ENCODE measurements at places on chromosomes 6 and 20. TPM values are rescaled to one million over a fixed set of nuclear protein-coding genes. Genes with fewer than 3 reads are reported as not detected.

- H3K27me3 ChIP-seq = no peaks in the 10 kb centered on the region
- DNase-seq = no peak
- no peak overlapping the region for H3K27ac ChIP-seq
- H3K36me3 ChIP-seq = no peaks in the 10 kb centered on the region
- no peak overlapping the region for H3K4me3 ChIP-seq
- H3K4me1 ChIP-seq = no peaks in the 10 kb centered on the region
Measured at GRCh38 chr6:27168586-27169443, 78.7 kb upstream of the PRSS16 start.

DNA sequence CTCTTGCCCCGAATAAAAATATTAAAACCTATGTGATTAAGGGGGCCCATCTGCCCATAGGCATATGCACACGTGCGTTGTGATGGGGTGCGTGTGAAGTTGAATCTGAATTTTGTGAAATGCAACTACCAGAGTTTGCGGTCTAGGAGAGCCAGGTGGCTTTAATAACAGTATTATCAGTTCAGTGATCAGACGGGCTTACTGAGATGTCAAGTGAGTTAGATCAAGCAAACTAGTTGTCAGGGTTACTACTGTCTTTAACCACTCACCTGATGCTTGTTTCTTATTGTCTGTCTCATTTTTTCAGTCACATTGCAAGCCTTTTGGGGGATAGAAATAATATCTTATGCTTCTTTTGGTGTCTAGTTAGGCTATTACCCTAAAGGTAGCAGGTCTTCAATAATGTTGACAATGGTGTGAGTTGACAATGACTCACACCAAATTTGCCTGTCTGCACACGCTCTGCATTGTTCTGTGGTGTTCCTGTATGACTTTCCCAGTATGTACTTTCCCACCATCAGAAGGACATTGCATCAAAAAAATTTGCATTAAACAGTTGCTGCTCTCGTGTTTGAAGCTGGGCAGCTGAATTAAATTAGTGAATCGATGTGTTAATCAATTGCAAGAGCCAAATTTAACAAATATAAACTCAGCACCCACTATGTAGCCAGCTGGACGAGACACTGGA, 103.1 kb upstream of the NAA20 start:
- no peak for DNase-seq
- H3K27me3 ChIP-seq = peaks cover 13% of the 10 kb centered on the region
- no peak overlapping the region for H3K4me3 ChIP-seq

GPR31 gene
- not detected for total RNA-seq

THBD gene
- not detected for total RNA-seq

DNA sequence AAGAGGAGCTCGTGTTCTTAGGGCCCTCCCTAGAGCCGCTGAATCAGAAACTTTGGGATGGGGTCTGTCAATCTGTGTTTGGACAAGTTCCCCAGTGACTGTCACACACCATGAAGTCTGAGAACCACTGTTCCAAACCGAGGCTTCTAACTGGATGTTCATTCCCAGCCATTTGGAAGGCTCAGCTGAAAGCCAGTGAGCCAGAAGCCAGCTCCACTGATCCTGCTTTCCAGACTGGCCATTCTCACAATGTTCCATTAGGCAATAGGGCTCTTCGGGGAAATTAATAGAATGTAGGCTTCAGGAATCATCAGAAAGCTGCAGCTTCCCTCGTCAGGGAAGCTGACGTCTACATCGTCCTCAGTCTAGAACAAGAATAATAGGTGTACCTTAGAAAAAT, 90.8 kb upstream of the QKI start:
- H3K27ac ChIP-seq = no peak overlapping the region
- no peak overlapping the region for H3K4me3 ChIP-seq
- peaks cover 16% of the 10 kb centered on the region for H3K27me3 ChIP-seq
- no peaks in the 10 kb centered on the region for H3K4me1 ChIP-seq
- no peaks in the 10 kb centered on the region for H3K36me3 ChIP-seq
- DNase-seq = no peak

DNA sequence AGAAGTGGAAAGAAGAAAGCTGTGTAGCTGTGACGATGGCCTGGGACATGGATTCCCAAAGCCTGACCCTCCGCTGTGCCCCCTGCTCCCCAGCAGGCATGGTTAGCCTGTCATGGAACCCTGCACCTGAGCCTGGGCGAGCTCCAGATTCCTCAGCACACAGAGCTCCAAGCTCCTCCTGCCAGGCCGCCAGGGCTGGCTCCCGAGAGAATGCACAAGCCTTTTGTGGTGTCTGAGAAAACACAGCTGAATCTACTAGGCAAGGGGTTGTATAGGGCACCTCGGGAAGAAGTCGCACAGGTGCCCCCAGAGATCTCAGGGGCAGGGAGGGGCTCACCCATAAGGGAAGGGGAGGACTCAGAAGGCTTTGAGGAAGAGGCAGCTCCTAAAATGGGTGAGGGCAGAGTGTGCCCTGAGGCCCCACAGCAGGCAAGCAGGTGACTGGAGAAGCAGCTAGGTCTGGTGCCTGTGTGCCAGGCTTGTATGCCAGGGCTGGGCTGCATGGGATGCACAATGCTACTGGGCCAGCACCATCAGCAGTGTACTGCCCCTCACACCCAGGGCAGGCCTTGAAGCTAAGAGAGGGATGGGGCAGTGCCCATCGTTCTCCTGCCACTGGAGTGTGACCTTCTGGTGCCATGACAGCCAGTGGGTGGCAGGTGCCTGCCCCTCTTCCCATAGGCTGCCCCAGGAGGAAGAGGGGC, 64.3 kb upstream of the CD93 start:
- DNase-seq = no peak
- no peak overlapping the region for H3K4me3 ChIP-seq
- H3K36me3 ChIP-seq = no peaks in the 10 kb centered on the region
- peaks cover 40% of the 10 kb centered on the region for H3K4me1 ChIP-seq
- H3K27ac ChIP-seq = no peak overlapping the region

- DNase-seq = no peak
- H3K4me3 ChIP-seq = no peak overlapping the region
- H3K4me1 ChIP-seq = no peaks in the 10 kb centered on the region
- H3K27ac ChIP-seq = no peak overlapping the region
- H3K27me3 ChIP-seq = no peaks in the 10 kb centered on the region
Measured at GRCh38 chr20:14777591-14777990, 440.2 kb upstream of the FLRT3 start.

- peaks cover 27% of the 10 kb centered on the region for H3K27me3 ChIP-seq
- H3K4me1 ChIP-seq = no peaks in the 10 kb centered on the region
- no peak overlapping the region for H3K27ac ChIP-seq
- no peak overlapping the region for H3K4me3 ChIP-seq
- no peak for DNase-seq
Measured at GRCh38 chr6:12968839-12969558, 252.4 kb downstream of the PHACTR1 start.

VGLL2 gene
- not detected for total RNA-seq

GRCh38 chr20:41111578-41111951, 25.8 kb upstream of the PLCG1 start:
- no peak for DNase-seq
- H3K4me3 ChIP-seq = no peak overlapping the region
- H3K27me3 ChIP-seq = no peaks in the 10 kb centered on the region
- H3K27ac ChIP-seq = peak overlapping the region; percentile 80
- H3K36me3 ChIP-seq = peaks cover 35% of the 10 kb centered on the region
- no peaks in the 10 kb centered on the region for H3K4me1 ChIP-seq

DNA sequence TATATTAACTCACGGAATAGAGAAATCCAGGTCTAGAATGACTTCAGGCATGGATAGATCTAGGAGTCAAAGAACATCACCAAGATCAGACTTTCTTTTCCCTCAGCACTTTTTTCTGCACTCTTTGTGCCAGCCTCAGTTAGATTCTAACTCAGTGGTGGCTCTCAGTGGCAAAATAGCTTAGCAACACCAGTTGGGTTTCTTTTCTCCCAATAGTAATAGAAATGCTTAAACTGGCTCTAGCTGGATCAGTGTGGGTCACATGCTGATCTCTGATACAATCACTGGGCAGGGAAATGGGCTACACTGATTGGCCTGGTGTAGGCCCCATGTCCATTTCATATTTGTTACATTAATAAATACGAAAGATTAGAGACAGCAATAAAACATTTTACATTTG, 44.2 kb upstream of the ARFGEF2 start:
- H3K4me3 ChIP-seq = no peak overlapping the region
- H3K27me3 ChIP-seq = no peaks in the 10 kb centered on the region
- no peaks in the 10 kb centered on the region for H3K36me3 ChIP-seq

- peaks cover 2% of the 10 kb centered on the region for H3K36me3 ChIP-seq
- no peak for DNase-seq
- H3K27me3 ChIP-seq = peaks cover 27% of the 10 kb centered on the region
- no peak overlapping the region for H3K27ac ChIP-seq
Measured at GRCh38 chr6:17032988-17033634, 68.7 kb upstream of the STMND1 start.

DNA sequence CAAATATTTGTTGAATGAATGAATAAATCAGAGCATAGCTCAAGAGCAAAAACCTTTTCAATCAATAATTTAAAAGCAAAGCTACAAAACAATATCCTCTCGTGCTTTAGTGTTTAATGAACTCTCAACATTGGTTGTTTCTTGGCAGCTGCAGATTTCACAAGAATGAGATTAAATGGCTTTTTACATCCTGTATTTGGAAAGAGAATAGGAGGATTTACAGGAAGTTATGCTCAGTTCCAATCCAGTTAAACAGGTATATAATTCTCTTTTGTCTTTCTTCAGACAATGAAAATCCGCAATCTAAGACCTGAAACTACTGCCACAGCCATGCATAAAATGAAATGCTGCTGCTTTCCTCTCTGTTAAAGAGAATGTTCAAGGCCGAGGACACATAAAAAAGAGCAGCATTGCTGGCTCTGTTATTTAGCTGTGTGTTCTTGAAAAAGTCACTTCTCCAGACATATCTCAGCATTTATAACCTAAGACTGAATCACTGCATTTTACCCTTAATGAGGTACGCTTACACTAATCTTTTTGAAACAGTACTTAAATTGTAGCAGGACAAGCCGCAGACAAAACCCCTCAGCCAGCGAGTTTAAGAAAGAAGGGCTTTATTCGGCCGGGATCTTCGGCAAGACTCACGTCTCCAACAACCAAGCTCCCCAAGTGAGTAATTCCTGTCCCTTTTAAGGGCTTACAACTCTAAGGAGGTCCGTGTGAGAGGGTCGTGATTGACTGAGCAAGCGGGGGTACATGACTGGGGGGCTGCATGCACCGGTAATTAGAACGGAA, 3.6 kb downstream of the C6orf52 start:
- peaks cover 15% of the 10 kb centered on the region for H3K36me3 ChIP-seq
- H3K27me3 ChIP-seq = no peaks in the 10 kb centered on the region
- no peak overlapping the region for H3K27ac ChIP-seq
- H3K4me1 ChIP-seq = peaks cover 26% of the 10 kb centered on the region
- no peak overlapping the region for H3K4me3 ChIP-seq

GRCh38 chr6:32214126-32214525, 9.7 kb downstream of the NOTCH4 start:
- no peak overlapping the region for H3K27ac ChIP-seq
- H3K4me1 ChIP-seq = no peaks in the 10 kb centered on the region
- no peak overlapping the region for H3K4me3 ChIP-seq
- H3K27me3 ChIP-seq = no peaks in the 10 kb centered on the region
- H3K36me3 ChIP-seq = no peaks in the 10 kb centered on the region
- DNase-seq = no peak

NMBR gene
- total RNA-seq = not detected

DNA sequence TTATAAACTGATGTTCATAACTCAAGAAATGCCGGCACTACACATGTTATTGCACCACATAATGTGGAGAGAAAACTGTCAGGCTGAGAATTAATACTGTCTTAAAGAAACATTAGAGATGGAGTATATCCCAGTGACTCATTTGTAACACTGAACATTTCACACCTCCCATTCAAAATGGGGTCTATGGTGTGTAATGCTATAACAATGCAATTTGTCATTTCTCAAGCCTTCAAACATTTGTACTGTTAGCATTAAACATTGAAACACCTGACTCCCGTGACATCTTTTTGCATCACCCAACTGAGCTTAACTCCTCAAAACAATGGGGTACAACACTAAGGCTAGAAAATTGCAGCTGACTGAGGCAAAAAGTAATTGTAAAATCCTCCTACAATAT, 151.7 kb downstream of the DST start:
- H3K4me1 ChIP-seq = no peaks in the 10 kb centered on the region
- H3K27ac ChIP-seq = no peak overlapping the region
- no peaks in the 10 kb centered on the region for H3K36me3 ChIP-seq
- H3K4me3 ChIP-seq = no peak overlapping the region
- H3K27me3 ChIP-seq = no peaks in the 10 kb centered on the region

DNA sequence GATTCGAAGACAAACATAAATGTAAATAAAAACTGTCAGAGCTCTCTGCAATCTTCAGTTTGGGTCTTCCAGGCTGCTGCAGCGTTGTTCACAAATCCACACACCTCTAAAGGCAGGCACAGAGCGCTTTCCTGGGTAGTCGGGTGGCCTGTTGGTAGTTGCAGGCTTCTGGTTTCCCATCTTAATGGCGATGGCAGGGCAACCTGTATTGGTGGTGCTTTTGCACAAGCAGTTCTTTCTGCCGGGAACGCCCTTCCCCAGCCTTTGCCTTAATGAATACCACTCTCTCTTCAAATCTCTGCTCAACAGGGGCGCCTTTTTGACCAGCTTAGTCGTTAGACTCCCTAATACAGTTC, 723 bp upstream of the IFT52 start:
- no peaks in the 10 kb centered on the region for H3K27me3 ChIP-seq
- H3K27ac ChIP-seq = peak overlapping the region; percentile 90
- peaks cover 25% of the 10 kb centered on the region for H3K4me1 ChIP-seq
- peak overlapping the region; percentile 88 for H3K4me3 ChIP-seq
- H3K36me3 ChIP-seq = peaks cover 1% of the 10 kb centered on the region

DNA sequence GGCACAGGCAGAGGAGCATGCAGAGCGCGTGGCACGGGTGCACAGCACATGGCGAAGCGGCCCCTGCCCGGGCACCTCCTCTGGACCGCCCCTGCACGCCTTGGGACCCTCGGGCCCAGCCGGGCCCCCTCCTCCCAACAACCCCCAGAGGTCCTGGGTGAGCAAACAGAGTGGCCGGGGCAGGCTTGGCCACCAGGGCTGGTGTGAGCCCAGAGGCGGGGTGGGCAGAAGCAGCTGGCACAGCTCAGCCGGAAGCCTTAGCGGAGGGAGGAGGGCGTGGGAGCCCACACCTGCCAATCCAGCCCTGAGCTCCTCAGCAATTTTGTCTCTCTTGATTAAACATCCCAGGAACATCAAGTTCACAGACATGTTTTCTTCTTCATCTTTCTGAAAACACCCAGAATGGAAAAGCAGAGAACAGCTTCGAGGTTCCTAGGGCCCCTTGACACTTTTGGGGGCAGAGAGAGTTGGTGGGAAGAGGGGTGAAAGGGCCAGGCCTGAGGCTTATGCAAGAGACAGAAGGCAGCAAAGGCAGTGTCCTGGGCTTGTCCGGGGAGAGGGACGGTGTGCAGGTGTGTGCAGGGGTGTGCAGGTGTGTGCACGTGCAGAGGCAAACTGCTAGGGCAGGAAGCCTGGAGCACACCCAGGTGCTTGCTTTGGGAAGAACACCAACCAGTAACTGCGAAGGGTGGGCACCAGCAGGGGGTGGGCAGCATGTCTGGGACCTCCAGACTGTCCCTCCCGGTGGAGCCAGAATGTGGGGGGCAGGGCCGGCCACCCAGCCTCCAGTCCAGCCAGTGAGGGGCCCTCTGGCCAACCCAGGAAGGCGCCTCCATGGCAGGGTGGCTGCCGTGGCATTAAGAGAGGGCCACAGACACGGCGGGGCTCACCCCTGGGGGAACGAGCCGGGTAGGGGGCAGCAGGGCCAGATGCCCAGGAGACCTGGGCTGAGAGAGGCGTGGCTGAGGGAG, 4.8 kb downstream of the HRH3 start:
- DNase-seq = no peak
- H3K4me1 ChIP-seq = peaks cover 5% of the 10 kb centered on the region
- no peak overlapping the region for H3K27ac ChIP-seq
- H3K4me3 ChIP-seq = no peak overlapping the region

- peak; percentile 28 for DNase-seq
- peak overlapping the region; percentile 20 for H3K27ac ChIP-seq
- peaks cover 2% of the 10 kb centered on the region for H3K36me3 ChIP-seq
- H3K4me1 ChIP-seq = peaks cover 48% of the 10 kb centered on the region
- no peaks in the 10 kb centered on the region for H3K27me3 ChIP-seq
Measured at GRCh38 chr20:25309395-25310267, 61.7 kb downstream of the PYGB start.

Data from activated T-cell treated with anti-CD3 and anti-CD28 coated beads, Interleukin-2, amount 50 U/mL, for 72 hours (primary cell).